ENCODE measurements at places on chromosomes 4 and X. TPM values are rescaled to one million over a fixed set of nuclear protein-coding genes. Genes with fewer than 3 reads are reported as not detected.

SSX4B gene
- not detected for total RNA-seq

SLC2A9 gene
- total RNA-seq, result not detected

DNA sequence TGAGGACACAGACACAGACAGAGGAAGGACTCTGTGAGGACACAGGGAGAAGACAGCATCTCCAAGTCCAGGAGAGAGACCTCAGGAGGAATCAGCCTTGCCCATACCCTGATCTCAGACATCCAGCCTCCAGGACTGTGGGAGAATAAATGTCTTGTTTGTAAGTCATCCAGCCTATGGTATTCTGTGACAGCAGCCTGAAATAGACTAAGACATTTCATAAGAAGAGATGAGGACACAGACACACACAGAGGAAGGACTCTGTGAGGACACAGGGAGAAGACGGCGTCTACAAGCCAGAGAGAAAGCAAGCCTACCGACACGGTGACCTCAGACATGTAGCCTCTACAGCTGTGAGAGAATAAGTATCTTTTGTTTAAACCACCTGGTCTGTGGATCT lies 112.1 kb downstream of the DHRSX start:
- no peak for DNase-seq

DNA sequence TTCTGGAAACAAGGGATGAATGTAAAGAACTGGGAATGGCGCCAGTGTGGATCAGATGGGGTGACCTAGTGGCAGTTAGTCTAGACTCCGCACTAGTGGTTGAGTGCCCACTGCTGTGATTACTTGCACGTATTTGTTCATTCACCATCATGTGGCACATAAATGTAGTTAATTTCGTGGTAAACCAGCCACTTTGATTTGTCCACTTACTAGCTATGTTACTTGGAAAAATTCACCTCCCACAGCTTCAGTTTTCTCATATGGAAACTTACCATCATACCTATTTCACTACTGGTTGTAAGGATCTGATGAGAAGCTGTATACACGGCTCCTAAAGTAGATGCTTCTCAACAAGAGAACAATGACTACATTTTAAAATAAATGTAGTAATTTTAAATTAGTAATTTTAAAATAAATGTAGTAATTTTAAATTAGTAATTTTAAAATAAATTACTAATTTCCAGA lies 394 bp upstream of the DYNLT3 start:
- DNase-seq, result no peak

DNA sequence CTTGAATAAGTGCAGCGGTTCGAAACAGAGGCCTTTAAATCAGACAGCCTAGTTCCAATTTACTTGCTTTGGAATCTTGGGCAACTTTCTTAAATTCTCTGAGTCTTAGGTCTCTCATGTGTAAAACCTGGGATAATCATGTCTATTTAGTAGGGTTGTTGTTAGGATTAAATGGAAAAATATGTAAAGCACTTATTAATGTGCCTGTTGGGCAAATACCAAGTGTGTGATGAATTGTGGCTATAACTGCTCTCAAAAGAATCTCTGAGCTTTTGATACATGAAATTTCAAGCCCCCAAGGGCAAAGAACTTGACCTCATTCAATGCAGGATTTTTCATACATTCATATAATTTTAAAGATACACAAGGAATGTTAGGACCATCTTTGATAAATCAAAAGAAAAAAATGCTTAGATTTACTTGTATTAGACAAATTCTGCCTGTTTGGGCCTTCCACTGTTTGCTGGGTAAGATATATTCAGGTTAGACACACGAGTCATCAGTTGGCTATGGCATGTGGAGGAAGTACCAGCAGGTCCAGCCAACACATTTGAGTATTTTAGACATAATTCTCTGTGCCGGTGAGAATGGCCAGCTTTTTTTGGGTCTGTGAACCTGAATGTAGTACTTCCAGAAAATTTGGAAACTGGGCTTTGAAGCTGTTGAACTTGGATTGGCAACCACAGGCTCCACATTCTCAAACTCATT lies 241.4 kb upstream of the CNKSR2 start:
- DNase-seq, result no peak
